Stimulated activated CD4-positive, alpha-beta T cell treated with anti-CD3 and anti-CD28 coated beads, Interleukin-1b, Interleukin-23, amount 100 ng/mL, for 48 hours (primary cell): ENCODE measurements at places on chromosomes 5 and 9.
A peak's percentile ranks its signal among the peaks of the same experiment; 100 is the strongest.

GRCh38 chr5:135840959-135841358 is 6.5 kb downstream of the SLC25A48 start:
- DNase-seq: no peak

DNA sequence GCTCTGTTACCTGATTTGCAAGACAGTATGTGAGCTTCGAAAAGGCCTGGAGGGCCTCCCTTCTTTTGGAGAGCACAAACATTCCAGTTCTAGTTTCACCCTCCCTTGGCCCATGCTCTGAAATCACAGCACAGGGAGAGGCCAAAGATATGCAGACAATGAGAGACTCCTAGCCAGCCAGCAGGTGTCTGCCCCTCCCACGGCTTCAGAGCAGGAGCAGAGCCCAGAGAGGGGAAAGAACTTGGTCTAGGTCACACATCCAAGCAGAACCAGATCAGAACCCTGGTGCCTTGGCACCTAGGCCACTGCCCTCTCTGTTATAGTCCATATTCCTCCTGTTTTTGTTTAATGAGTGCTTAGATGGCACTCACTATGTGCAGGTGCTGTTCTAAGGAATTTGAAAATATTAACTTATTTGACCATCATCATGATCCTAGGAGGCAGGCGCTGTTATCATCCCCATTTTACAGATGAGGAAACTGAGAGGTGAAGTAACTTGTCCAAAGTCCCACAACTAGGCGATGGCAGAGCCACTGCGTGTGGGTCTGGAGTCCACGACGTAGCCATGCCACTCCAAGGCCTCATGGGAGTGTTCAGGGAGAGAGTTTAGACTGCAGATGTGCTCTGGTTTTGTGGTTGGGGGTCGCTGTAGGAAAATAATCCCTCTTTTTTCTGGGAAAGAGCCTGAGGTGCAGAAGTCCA is 27.2 kb downstream of the TMOD1 start:
- no peak for DNase-seq

DNA sequence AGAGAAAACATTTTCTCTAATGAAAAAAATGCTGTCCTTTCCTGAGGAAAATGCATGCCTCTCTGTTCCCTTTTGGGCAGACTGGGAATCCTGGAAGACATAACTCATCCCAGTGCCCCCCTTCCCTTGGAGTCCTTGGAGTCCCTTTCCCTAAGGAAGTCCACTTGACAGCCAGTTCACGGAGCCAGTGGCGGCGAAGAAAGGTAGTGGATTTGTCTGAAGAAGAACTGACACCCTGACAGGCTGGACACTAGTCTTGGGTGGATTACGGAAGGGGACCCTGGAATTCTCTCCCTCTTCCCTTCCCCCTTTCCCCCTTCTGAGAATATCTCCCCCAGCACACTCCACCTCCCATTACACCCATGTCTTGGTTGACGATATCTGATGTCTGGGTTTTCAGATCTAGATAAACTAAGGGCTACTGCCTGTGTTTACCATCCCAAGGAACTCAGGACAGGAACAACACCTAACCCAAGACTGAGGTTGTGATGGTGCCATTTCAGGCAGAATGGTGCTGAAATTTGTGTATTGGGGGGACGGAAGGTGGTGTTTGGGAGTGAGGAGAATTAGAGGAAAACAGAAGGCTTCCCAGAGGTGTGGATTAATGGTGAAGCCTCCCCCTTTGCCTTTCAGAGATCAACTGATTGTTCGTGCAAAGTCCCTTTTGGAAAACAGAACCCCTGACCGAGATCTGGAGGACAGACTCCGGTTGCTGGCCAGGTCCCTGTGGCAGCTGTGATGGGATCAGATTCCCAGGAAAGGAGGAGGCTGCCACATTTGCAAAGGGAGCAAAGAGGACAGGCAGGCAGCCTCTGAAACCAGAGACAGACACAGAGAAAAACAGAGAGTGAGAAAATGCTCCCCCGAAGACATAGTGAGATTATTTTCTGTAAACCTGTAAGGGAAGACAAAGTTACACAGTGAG is 704 bp downstream of the SPARC start:
- no peak for DNase-seq

DNA sequence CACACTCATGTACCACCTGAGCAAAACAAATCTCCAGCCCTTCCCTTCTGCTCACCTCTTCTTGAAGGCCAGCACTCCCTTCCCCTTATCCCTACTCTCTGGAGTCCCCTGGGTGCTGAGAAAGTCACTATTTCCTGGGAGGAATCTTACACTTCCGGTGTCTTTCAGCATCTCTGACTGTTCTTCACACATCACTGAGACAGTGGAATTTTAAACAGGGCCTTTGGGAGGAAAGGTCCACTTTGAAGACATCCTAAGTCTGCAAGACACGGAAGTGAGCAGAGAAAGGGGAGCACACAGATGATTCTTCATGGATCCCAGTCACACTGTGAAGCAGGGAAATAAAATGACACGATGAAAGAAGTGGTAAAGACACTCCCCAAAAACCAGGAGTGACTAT is 25.6 kb downstream of the FRMD3 start:
- DNase-seq: no peak

- peak; percentile 77 for DNase-seq
Measured at GRCh38 chr5:95870105-95870672, 47.7 kb upstream of the GLRX start.

GRCh38 chr9:112866662-112867274 is 23.9 kb downstream of the SLC46A2 start:
- DNase-seq: no peak

GRCh38 chr5:55969956-55970355 is 24.8 kb downstream of the IL6ST start:
- no peak for DNase-seq

DNA sequence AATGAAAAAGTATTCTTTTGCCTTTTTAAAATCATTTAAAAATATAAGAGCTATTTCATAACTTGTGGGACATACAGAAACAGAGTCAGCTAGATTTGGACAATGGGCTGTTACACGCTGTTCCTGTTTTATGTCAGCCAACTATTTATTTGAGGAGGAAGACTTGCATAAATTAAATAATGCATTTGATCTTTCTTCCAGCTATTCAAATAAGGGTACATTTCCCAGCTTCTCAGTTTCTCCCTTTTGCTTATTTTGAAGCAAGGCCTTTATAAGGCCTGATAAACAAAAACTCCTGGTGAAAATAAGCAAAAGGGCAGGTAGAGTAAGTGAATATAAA is 6.5 kb downstream of the STOM start:
- no peak for DNase-seq

GRCh38 chr5:110590187-110590586 is 136.3 kb downstream of the TMEM232 start:
- no peak for DNase-seq

DNA sequence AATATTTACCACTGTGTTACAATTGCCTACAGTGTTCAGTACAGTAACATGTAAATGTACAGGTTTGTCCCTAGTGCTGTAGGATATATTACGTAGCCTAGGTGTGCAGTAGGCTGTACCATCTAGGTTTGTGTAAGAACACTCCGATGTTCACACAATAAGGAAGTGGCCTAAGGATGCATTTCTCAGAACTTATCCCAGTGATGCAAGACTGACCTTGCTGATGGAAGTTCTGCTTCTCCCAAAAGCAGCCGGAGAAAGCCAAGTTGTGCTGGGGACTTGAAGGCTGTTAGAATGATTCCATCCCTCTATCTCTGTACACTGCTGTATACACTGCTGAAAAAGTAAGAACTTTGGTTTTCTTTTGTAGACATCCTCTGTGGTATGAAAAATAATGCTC is 21.6 kb downstream of the NEUROG1 start:
- DNase-seq: no peak

GRCh38 chr9:133105461-133105770 is 15.6 kb downstream of the RALGDS start:
- DNase-seq: no peak

DNA sequence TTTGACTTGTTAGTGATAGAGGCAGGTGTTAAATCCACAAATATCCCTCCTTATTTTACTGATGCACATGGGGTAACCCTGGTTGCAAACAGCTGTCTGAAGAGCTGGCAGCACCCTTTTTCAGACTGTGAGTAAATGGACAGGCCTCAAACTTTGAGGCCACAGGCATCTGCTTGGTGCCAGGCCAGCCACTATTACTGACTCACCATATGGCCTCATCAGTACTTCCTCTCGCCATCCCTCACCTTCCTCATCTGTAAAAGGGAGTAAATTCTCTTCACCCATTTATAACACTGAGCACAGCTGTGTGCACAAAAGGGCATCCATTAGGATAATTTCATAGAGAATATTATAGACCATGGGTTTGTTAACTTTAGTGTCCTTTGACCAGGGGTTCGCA is 11.9 kb upstream of the TNIP1 start:
- DNase-seq: no peak

DNA sequence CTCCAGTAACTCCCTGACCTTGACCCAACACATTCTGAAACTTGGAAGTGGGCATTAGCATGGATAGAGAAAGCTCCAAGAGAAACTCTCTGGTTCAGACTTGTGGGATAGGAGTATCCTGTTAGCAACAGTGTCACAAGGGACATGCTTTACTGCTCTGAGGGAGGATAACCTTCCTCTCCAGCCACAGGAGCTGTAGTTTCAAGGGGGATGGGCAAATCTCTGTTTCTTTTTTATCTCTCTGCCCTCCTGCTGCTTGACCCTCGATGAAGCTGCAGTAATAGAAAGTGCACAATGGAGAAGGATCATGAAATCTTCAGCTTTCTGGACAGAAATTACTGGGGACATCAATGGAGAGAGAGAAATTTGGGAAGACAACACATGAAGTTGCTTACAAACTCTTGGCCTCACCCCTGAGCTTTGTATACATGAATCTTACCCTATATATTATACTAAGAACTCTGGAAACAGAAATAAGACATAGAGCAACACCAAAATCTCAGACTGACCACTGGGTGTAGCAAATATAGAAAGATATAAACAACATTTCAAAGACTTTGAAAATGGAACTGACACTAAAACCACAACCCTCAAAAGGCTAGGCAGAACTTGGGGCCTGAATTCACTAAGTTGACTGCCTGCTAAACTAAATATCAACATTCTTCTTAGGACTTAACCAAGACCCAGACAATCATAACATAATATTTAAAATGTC is 471.0 kb upstream of the MEF2C start:
- DNase-seq: no peak

- no peak for DNase-seq
Measured at GRCh38 chr5:116532762-116533525, 41.7 kb downstream of the SEMA6A start.

DNA sequence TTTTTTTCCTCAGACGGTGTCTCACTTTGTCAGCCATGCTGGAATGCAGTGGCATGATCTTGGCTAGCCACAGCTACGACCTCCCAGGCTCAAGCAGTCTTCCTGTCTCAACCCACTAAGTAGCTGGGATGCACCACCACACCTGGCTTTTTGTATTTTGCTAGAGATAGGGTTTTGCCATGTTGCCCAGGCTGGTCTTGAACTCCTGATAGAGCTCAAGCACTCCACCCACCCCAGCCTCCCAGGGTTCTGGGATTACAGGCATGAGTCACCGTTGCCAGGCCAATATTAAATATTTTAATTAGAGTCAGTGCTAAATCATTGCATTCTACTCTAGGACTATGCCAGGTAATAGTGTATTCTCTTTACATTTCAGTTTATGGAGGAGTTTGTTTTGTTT is 41.5 kb downstream of the UBE2R2 start:
- DNase-seq: no peak

DNA sequence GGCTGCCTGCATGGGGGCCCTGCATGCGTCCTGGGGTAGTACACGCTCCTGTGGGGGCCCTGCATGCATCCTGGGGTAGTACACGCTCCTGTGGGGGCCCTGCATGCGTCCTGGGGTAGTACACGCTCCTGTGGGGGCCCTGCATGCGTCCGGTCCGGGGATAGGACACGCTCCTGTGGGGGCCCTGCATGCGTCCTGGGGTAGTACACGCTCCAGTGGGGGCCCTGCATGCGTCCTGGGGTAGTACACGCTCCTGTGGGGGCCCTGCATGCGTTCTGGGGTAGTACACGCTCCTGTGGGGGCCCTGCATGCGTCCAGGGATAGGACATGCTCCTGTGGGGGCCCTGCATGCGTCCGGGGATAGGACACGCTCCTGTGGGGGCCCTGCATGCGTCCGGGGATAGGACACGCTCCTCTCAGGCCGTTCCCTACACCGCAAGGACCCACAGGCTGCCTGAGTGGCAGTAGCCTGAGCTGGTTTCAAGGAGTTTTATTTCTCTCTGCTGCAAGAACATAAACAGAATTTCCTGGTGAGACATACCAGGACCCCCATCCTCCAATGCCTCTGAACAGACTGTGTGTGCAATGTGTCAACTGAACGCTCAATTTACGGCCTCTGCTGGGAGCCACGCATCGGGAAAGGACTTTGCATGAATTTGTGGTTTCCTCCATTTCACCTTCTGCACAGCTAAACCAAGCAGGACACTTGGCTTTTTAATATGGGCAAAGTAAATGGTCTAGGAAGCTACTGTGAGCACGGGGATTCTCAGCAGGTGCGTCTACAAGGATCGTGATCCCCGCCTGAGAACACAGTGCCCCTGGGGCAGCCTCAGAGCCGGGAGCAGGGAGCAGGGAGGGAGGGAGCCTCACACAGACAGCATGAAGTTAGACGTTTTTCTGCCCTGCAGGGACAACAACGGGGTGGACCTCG is 48.9 kb upstream of the CLPTM1L start:
- DNase-seq: no peak

DNA sequence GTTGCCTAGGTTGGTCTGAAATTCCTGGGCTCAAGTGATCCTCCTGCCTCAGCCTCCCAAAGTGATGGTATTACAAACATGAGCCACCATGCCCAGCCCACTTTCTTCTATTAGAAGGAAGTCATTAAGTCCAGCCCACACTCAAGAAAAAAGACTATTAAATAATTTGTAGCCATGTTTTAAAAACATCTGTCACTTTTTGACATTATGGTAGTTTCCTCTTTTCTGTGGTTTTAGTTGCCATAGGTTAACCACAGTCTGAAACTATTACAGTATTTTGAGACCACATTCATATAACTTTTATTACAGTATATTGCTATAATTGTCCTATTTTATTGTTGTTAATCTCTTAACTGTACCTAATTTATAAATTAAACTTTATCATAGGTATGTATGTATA is 31.9 kb upstream of the C5orf24 start:
- DNase-seq: no peak

DNA sequence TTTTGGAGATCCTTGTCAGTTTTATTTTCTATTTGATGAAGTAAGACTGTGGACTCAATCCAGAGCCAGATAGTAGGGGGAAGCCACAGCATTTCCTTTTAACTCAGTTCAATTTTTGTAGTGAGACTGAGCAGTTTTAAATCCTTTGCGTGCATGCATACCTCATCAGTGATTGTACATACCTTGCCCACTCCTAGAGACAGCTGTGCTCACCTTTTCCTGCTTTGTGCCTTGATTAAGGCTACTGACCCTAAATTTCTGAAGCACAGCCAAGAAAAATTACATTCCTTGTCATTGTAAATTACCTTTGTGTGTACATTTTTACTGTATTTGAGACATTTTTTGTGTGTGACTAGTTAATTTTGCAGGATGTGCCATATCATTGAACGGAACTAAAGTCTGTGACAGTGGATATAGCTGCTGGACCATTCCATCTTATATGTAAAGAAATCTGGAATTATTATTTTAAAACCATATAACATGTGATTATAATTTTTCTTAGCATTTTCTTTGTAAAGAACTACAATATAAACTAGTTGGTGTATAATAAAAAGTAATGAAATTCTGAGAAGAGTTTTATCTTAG is 17.8 kb downstream of the DIMT1 start:
- no peak for DNase-seq
